Stimulated activated CD8-positive, alpha-beta memory T cell treated with anti-CD3 and anti-CD28 coated beads, Interleukin-4, amount 100 ng/mL, for 4 hours (primary cell): ENCODE measurements at places on chromosomes 16 and 17.
A peak's percentile ranks its signal among the peaks of the same experiment; 100 is the strongest.

DNA sequence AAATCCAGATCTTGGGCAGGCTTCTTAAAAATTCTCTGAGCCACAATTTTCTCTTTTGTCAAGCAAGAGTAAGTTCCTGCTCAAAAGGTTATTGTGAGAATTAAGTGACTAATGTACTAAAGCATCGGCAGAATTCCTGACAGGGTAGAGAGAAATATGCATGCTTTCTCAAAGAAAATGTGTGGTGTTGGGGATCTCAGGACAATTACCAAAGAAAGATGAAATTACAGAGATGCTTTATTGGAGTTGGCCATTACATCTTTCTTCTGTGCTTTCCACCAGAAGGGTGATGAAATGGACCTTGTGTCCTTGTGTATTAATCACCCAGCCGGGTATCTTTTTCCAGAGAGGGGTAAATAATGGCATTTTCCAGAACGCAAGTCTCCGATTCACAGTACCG, 1.7 kb upstream of the USP43 start:
- no peak for DNase-seq

- no peak for DNase-seq
Measured at GRCh38 chr17:4234401-4234800, 29.4 kb downstream of the ANKFY1 start.

GRCh38 chr17:40283662-40284061, 4.0 kb upstream of the CDC6 start:
- no peak for DNase-seq

GRCh38 chr16:71754652-71755051, 30.2 kb upstream of the PHLPP2 start:
- DNase-seq = no peak

- no peak for DNase-seq
Measured at GRCh38 chr17:69710926-69711325, 296.4 kb downstream of the MAP2K6 start.

DNA sequence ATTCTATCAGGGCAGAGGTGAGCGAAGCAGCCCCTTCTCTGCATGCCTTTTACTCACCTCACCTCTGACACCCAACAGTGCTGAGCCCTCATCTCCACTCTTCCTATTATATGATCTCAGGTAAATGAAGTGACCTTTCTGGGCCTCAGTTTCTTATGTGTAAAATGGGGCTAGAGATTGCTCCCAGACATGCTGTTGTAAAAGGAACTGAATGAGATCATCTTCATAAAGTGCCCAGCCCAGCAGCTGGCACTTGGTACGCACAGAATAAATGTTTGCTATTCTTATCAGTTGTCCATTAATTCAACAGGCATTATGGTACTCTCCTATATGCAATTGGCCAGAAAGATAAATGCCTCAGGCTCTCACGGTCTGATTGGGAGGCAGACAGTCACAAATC, 4.5 kb upstream of the GALK1 start:
- no peak for DNase-seq

- no peak for DNase-seq
Measured at GRCh38 chr16:23974223-23974622, 138.4 kb downstream of the PRKCB start.

DNA sequence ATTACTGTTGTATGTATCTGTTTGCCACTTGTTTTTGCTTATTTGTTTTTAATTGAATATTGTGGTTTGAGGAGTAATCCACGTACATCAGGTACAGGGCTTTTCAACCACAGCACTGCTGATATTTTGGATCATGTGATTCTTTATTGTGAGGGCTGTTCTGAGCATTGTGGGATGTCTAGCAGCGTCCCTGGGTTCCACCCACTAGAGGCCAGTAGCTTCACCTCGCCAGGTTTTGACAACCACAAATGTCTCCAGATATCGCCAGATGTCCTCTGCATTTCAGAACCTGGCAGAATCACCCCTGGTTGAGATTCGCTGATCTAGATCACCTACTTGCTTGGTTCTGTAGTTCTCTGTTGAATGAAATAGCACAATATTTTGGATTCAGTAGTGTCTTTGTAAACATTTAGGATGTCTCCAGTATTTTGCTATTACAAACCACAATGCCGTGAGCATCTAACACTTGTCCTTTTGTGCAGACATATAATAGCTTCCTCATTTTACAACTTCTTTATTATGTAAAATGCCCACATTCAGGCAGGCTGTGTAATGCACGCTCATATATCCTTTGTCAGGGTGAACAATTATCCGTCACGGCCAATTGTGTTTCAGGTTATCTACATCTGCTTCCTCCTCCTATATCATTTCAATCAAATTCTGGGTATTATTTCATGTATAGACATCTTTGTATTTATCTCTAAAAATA, 380.3 kb downstream of the SNX29 start:
- no peak for DNase-seq

GRCh38 chr17:78903101-78903779, at the start of gene CEP295NL:
Gene CEP295NL (minus strand): TSS chr17:78903201. CDS start chr17:78901828, 1,373 bp downstream.
- no peak for DNase-seq

GRCh38 chr17:44324092-44324570, 492 bp downstream of the SLC25A39 start:
- no peak for DNase-seq

GRCh38 chr17:82959242-82959930, 119.6 kb upstream of the ZNF750 start:
- no peak for DNase-seq

DNA sequence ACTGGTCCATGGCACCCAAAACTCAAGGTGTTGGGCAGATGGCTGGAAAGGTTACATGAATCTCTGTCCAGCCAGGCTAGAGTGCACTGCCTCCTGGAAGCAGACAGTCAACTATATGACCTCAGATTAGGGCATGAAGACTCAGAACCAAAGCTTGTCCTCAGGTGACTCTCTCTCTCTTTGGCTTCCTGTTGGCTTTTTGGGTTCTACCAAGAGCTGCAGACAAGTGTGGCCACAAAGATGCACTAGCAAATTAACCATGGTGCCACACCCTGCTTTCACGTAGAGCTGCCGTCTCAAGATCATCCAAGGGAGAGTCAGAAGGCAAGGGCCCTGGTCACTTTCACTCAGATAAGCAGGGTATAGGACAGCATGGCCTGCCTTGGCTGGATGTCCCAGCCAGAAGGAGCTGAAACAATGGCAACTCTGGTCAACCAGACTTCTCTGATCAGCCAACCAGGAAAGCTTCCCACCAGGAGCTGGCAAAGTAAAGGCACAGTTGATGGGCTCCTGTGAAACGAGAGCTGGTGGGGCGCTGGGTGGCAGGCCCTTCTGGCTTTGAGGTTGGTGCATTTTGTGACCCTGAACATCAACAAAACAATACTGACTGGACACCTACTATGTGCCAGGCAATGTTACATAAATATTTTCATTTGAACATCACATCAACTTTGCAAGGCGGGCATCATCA, 31.9 kb downstream of the CUEDC1 start:
- DNase-seq = no peak

DNA sequence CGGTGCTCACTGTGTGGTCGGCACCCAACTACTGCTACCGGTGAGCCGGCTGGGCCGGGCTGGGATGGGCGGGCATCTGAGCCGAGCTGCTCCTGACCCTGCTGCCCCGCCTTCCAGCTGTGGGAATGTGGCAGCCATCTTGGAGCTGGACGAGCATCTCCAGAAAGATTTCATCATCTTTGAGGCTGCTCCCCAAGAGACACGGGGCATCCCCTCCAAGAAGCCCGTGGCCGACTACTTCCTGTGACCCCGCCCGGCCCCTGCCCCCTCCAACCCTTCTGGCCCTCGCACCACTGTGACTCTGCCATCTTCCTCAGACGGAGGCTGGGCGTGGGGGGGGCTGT, 6.9 kb downstream of the TBX6 start:
- no peak for DNase-seq

DNA sequence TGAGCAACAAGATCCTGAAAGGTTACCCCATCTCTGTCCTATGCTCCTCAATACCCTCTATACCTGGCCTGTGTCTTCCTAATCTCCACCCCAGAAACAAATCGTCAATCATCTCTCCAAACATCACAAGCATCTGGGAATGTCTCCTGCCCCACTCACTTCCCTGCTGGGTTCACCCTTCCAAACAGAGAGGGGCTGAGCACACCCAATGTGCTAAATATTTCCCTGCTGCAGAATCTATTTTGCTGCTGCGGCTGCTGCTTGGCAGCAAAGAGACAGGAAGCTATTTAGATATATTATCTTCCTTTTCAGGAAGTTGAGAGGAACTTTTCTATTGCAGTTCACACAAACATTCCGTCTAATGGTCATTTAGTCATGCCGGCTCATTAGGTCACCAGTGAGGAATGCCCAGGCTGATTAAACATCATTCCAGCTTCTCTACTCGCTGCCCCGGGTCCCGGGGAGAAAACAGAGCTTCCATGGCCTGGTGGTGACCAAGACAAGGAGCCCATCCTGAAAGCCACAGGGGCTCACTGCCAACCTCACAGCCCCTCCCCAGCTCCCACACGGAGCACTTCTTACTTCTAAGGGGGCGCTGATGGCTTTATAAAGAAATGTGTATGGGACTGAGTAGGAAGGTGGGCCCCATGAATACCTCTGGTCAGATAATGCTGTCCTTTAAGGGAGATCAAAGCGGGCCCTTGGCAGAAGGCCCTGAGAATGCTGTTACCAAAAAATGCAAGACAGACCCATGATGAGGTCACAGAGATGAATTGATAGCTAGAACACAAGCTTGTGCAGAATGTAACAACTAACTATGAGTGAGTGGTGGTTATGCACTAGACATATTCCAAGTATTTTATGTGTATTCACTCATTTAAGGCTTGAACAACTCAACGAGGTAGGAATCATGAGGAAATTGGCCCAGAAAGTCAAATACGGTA, 218.3 kb downstream of the SOX9 start:
- DNase-seq = no peak

GRCh38 chr17:10120749-10121148, 77.7 kb downstream of the GAS7 start:
- DNase-seq = no peak

GRCh38 chr16:6558661-6559060, 774.0 kb upstream of the RBFOX1 start:
- no peak for DNase-seq

GRCh38 chr16:50861970-50862411, 120.1 kb downstream of the CYLD start:
- no peak for DNase-seq

DNA sequence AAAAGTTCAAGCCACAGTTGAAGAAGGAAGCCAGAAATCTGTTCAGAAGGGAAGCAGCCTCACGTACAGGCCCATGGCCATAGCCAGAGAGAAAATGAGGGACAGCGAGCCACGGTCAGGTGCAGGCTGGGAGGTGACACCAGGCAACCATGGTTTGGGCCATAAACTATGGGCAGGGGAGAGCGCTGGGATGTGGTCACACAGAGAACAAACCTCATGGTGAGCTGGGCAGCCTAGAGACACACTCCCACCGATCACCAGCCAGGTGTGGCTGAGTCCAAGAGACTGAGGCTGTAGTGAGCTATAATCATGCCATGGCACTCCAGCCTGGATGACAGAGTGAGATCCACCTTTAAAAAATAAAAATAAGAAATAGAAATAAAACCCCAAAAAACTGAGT, 76.5 kb downstream of the NETO2 start:
- no peak for DNase-seq

- DNase-seq = no peak
Measured at GRCh38 chr17:44629314-44629713, 27.0 kb upstream of the MEIOC start.

GRCh38 chr17:40614431-40615067, 33.1 kb downstream of the SMARCE1 start:
- no peak for DNase-seq

GRCh38 chr17:29576214-29577000, 7.9 kb downstream of the TP53I13 start:
- DNase-seq = no peak

GRCh38 chr16:88170528-88170991, 212.2 kb upstream of the ZNF469 start:
- no peak for DNase-seq

- DNase-seq = no peak
Measured at GRCh38 chr17:1958134-1958881, 66.8 kb downstream of the RTN4RL1 start.

GRCh38 chr16:80940069-80940856, 66.4 kb downstream of the CMC2 start:
- no peak for DNase-seq

DNA sequence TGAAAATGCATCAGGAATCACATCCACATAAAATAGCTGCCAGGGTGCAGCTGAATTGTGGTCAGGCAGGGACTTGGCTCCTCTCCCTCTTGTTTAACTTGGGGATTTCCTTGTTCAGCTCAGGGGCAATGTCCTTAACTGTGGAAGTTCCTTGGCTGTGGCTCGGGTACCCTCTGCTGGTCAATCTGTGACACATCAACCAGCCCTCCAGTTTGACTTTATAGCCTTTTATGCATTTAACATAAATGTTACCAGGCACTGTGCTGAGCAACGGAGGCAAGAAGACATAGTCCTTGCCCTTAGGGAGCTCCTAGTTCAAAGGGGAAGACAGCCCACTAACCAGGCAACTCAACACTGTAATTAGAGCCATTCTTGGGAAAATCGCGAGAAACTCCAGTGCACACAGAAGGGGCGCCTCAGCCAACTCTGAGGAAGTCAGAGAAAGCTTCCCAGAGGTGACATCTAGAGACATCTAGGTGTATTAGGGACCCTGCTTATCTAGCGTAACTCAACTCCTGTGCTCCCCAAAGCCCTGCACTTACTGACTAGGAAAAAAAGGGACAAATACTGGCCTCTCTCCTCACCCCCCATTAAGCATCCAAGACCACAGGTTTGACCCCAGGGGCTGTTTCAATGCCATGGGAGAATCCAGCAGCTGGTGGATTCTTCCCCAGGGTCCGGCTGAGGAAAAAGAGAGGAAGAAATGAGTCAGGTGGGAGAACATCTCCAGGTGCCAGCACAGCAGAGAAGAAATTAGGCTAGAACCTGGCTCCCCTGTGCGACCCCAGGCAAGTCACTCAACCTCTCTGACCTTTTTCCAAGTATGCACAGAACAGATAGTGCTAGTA, 17.3 kb upstream of the EEF2K start:
- peak; percentile 21 for DNase-seq

DNA sequence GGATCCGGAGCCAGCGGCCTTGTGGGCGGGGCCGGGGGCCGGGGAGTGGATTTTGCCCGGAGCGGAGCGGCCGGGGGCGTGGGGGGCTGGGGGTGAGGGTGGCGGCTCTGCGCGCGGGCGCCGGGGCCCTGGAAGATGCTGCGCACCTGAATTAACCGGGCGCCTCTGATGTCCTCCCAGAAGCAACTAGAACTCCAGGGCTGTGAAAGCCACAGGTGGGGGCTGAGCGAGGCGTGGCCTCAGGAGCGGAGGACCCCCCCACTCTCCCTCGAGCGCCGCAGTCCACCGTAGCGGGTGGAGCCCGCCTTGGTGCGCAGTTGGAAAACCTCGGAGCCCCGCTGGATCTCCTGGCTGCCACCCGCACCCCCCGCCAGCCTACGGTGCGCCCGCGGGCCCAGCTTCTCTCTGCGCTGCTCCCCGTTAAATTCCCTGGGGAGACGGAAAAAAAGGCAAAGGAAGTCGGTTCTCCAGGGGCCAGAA, 549 bp downstream of the SLC26A11 start:
- no peak for DNase-seq

- DNase-seq = no peak
Measured at GRCh38 chr16:77183137-77183536, 7.9 kb upstream of the MON1B start.
